Occipital lobe (tissue), 3 donors: ENCODE measurements at places on chromosomes 3 and 15. TPM values are rescaled to one million over a fixed set of nuclear protein-coding genes. Genes with fewer than 3 reads are reported as not detected.

The PRICKLE2 gene
- 87.5 TPM for total RNA-seq

The TTLL13 gene
- 0.31 TPM for total RNA-seq

DNA sequence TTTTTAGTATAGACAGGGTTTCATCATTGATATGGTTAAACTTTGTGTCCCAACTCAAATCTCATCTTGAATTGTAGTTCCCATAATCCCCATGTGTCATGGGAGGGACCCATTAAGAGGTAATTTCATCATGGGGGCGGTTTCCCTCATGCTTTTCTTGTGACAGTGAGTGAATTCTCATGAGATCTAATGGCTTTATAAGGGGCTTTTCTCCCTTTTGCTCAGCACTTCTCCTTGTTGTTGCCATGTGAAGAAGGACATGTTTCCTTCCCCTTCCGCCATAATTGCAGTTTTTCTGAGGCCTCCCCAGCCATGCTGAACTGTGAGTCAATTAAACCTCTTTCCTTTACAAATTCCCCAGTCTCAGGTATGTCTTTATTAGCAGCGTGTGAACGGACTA, 20.2 kb upstream of the ZNF710 start:
- DNase-seq: no peak

DNA sequence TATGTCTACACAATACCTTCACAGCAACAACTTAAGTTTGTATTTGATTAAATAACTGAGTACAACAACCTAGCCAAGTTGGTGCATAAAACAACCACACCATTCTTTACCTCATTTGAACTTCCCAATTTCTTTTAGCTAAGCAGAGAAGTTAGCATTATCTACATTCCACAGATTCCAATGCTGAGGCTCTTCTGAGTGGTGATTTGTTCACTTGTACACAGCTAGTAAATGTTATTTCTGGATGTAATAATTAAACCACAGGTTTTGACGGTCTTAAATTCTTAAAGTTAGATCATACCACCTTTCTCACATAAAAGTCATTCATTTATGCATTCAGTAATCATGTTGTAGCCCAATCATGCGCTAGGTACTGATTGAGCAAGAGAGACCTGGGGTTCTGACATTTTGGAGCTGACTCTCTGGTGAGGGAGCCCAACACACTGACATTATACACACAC, 102.5 kb downstream of the SST start:
- no peak for DNase-seq

- no peak for DNase-seq
These were observed 20.1 kb downstream of the FBXO22 start for GRCh38 chr15:75923756-75924155.

DNA sequence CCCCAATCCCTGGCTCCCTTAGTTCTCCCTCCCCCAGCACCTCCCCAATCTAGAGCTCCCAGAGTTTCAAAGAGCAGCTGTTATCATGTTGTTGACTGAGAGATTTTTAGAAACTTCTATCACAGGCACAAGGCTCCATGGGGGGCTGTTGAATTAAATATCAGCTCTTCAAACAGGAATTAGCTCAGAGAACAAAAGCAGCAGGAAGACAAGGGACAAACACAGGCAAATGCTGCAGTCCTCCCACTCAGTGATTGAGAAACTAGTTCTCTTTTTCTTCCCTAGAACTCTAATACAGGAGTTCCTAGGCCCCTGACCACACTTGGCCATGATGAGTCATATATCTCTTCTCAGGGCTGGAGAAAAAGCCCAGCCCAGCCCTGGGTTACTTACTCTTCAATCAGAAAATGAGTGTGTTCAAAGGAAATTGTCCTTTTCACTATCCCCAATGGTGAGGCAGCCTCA, 262.1 kb downstream of the IGSF11 start:
- no peak for DNase-seq

GRCh38 chr3:156151824-156152428, 31.5 kb downstream of the KCNAB1 start:
- DNase-seq: peak; percentile 26
